ENCODE measurements at places on chromosomes 11 and 22.
A peak's percentile ranks its signal among the peaks of the same experiment; 100 is the strongest.

DNA sequence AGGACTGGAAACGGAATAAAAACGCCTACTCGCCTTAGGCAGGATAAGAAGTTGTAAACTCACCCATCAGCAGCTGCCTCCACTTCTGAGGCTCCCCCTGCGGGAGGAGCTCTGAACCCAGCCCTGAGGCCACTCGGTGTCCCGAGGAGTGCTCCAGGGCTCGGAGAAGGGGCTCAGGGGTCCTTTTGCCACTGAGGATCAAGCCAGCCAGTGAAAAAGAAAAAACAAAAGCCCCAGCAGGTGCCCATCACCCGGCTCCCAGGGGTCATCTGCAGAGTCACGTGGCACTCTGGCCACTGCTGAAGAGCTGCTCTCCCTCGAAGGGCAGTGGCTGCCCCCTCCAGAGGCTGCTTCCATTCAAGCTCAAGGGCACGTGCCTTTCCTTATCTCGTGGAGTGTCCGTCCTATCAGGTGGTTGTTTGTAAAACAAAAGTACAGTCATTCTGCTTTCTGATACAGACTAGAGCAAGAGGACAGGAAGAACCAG, 29.0 kb downstream of the NUP50 start:
- DNase-seq, result no peak

- no peak for DNase-seq
Measured at GRCh38 chr11:68775951-68776388, 24.6 kb upstream of the TESMIN start.

DNA sequence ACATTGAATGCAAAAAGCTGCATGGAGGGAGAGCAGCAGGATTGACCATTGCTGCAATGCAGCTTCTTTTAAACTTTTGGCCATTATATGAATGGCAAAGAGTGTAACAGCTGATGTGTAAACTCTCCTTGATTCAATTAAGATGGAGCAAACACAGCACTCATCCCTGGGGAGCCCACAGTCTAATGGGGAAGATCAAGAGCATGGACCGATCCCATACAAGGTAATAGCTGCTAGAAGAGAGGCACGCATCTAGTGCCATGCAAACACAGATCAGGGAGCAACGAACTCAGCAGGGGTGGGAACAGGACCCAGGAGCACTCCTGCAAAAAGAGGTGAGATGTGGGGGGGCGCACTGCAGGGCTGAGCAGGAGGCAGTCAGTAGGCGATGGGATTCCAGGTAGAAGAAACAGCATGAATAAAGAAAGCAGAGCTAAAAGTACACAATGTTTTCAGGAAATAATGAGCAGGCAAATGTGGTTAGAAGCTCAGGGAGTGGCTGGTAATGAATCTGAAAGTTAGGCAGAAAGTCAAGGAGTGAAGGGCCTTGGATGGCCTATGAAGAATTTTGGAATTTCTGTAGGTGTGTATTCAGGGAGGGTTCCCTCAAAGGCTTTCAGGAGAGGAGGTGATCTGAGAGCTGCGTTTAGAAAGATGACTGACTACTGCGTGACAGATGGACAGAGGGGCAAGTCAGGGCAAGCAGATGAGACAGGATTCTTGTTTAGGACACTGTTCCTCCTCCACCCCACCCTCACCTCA, 17.2 kb upstream of the BMAL1 start:
- no peak for DNase-seq

DNA sequence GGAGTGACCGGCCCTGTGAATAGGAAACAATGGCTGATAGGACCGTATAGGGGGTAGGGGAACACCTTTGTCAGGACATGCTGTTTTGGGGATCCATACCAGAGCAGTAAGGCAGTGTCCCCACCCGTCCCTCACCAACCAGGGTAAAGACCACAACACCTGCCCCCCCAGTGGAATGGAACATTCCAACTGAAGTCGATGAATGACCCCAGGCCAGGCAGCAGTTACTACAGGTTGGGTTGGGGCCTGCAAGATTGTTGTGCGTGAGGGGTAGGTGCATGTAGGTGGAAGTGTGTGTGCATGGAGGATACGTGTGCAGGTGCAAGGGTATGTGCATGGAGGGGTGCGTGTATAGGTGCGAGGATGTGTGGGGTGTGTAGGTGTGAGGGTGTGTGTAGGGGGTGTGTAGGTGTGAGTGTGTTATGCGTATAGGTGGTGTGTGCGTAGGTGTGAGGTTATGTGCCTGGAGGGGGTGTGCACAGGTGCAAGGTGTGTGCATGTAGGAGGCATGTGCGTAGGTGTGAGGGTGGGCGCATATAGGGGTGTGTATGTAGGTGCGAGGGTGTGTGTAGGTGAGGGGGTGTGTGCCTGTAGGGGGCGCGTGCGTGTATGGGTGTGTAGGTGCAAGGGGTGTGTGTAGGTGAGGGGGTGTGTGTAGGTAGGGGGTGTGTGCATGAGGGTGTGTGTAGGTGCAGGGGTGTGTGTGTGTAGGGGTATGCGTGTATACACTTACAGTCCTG, 32.9 kb downstream of the PISD start:
- peak; percentile 62 for DNase-seq

- DNase-seq, result no peak
Measured at GRCh38 chr22:38320605-38321402, 3.6 kb upstream of the CSNK1E start.

GRCh38 chr11:115409691-115410220, 94.5 kb downstream of the CADM1 start:
- DNase-seq, result no peak

DNA sequence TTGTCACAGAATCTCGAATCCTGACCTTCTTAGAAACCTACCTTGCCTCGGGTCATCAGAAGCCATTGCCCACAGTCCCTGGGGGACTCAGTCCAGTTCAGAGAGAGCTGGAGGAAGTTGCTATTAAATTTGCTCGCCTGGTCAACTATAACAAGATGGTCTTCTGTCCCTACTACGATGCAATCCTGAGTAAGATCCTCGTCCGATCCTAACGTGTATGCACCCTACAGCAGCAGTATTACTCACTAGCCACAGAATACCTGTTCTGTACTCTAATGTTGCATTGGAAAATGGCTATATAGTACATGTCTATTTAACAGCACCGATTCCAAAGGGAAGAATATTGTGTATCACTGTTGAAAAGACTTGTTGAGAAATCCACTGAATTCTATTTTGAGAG, 33.1 kb downstream of the TCP11L1 start:
- DNase-seq, result no peak

All from stimulated activated CD4-positive, alpha-beta T cell treated with anti-CD3 and anti-CD28 coated beads, Interleukin-4, amount 100 ng/mL, for 4 hours (primary cell).